ENCODE measurements at places on chromosomes 7 and 10. TPM values are rescaled to one million over a fixed set of nuclear protein-coding genes. Genes with fewer than 3 reads are reported as not detected.

C10orf62 gene
- not detected for total RNA-seq

POU6F2 gene
- 0.53 TPM for total RNA-seq

DNAJC12 gene
- total RNA-seq, result not detected

C7orf57 gene
- total RNA-seq, result not detected

GSTO1 gene
- total RNA-seq, result 37.7 TPM

- no peaks in the 10 kb centered on the region for H3K36me3 ChIP-seq
- peaks cover 3% of the 10 kb centered on the region for H3K27me3 ChIP-seq
- H3K27ac ChIP-seq, result no peak overlapping the region
- no peak for DNase-seq
These were observed 39.6 kb downstream of the COL26A1 start for GRCh38 chr7:101402081-101402779.

- H3K27ac ChIP-seq, result peak overlapping the region; percentile 19
- H3K27me3 ChIP-seq, result no peaks in the 10 kb centered on the region
- peaks cover 39% of the 10 kb centered on the region for H3K4me1 ChIP-seq
- no peaks in the 10 kb centered on the region for H3K36me3 ChIP-seq
- peak; percentile 43 for DNase-seq
These were observed 40.1 kb downstream of the ELMO1 start for GRCh38 chr7:37408291-37409228.

- no peak overlapping the region for H3K27ac ChIP-seq
- H3K27me3 ChIP-seq, result no peaks in the 10 kb centered on the region
- no peak for DNase-seq
- H3K4me3 ChIP-seq, result no peak overlapping the region
- H3K4me1 ChIP-seq, result peaks cover 7% of the 10 kb centered on the region
These were observed 36.3 kb upstream of the TOMM7 start for GRCh38 chr7:22858640-22859561.

DNA sequence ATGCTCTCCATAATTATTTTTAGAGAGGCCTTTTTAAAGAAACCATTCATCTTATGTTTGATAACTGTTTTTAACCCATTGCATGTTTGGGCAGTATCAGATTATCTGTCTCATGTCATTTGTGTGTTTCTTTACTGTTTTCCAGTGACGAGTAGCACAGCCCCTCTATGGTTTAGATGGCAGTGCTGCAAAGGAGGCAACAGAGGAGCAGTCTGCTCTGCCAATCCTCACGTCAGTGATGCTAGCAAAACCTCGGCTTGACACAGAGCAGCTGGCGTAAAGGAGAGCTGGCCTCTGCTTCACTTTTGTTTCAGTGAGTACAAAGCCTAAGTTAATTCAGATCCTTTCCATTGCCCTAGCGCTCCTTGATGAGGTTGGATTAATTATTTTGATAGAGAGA lies 80.4 kb upstream of the GARIN1A start:
- no peaks in the 10 kb centered on the region for H3K27me3 ChIP-seq
- H3K36me3 ChIP-seq, result peaks cover 27% of the 10 kb centered on the region
- no peak for DNase-seq
- no peak overlapping the region for H3K4me3 ChIP-seq

DNA sequence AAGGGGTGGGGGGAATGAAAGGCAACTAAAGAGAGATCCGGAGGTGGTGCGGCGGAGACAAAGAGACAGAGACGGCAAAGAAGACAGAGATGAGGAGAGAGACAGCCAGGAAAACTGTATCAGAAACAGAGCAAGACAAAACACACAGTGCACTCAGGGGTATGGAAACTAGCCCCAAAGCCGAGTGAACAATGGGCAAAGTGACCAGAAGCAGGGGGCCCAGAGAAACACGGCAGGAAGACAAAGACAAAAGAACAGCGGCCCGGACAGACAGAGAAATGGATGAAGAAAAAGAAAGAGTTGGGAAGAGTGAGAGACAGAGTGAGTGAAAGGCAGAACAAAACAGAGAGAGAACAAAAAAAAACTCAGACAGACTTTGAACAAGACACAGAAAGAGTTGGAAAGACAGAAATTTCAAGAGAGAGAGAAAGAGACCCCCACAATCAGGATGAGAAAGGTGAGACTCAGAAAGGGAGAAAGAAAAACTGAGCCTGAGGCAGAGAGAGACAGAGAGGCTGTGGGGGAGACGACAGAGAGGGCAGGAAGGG lies 60.6 kb upstream of the PAX2 start:
- no peak overlapping the region for H3K27ac ChIP-seq
- no peaks in the 10 kb centered on the region for H3K36me3 ChIP-seq

DNA sequence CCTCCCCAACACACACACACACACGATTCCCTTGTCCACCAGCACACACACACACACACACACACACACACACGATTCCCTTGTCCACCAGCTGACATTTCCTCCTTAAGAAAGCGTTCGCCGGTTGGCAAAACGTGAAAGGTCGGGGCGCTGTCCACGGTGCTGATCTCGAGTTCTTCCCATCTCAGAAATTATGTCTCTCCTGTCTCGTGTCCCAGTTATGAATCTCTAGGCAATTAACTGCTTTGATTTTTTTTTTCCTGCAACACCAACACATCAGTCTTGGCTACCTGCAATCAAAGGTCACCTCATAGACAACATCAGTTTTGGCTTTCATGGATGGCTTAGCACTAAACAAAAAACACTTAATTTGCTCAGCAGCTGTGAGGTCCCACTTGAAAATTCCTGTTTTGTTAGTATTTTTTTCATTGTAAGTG lies 1.9 kb downstream of the INA start:
- H3K4me3 ChIP-seq, result no peak overlapping the region
- H3K27me3 ChIP-seq, result peaks cover 43% of the 10 kb centered on the region
- peak; percentile 45 for DNase-seq
- no peak overlapping the region for H3K27ac ChIP-seq

- no peaks in the 10 kb centered on the region for H3K27me3 ChIP-seq
- H3K4me1 ChIP-seq, result no peaks in the 10 kb centered on the region
- H3K36me3 ChIP-seq, result no peaks in the 10 kb centered on the region
- no peak for DNase-seq
- H3K4me3 ChIP-seq, result no peak overlapping the region
These were observed 1029.5 kb upstream of the LRRN3 start for GRCh38 chr7:110061387-110061786.

GRCh38 chr10:98217801-98218200 lies 50.2 kb downstream of the LOXL4 start:
- H3K27me3 ChIP-seq, result no peaks in the 10 kb centered on the region
- DNase-seq, result no peak
- H3K4me1 ChIP-seq, result no peaks in the 10 kb centered on the region
- no peak overlapping the region for H3K4me3 ChIP-seq
- H3K27ac ChIP-seq, result no peak overlapping the region

DNA sequence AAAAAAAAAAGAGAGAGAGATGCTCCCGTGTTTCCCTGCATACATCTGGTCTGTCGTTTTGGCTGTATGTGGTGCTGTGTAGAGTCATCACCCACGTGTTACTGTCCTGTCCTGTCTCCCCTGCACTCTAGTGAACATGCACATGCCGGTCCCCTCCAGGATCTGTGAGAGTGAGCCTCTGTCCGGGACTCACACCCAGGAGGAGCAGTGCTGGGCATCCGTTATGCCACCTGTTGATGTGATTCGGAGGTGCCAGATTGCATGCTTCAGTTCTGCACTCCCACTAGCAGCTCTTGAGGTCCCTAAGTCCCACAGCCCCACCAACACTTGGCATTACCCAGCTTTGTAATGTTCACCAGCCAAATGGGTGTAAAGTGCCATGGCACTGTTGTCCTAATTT lies 16.4 kb downstream of the GHRHR start:
- H3K36me3 ChIP-seq, result no peaks in the 10 kb centered on the region
- no peak overlapping the region for H3K27ac ChIP-seq
- no peaks in the 10 kb centered on the region for H3K27me3 ChIP-seq
- no peaks in the 10 kb centered on the region for H3K4me1 ChIP-seq
- no peak for DNase-seq

GRCh38 chr7:132760244-132760623 lies 184.0 kb upstream of the PLXNA4 start:
- H3K27me3 ChIP-seq, result no peaks in the 10 kb centered on the region
- DNase-seq, result no peak
- no peak overlapping the region for H3K27ac ChIP-seq
- H3K4me1 ChIP-seq, result no peaks in the 10 kb centered on the region
- no peaks in the 10 kb centered on the region for H3K36me3 ChIP-seq
- H3K4me3 ChIP-seq, result no peak overlapping the region

- H3K27ac ChIP-seq, result no peak overlapping the region
- no peaks in the 10 kb centered on the region for H3K4me1 ChIP-seq
- DNase-seq, result no peak
- no peak overlapping the region for H3K4me3 ChIP-seq
- H3K36me3 ChIP-seq, result no peaks in the 10 kb centered on the region
These were observed 201.1 kb downstream of the GLRX3 start for GRCh38 chr10:130337305-130337640.

- no peak overlapping the region for H3K27ac ChIP-seq
- H3K4me1 ChIP-seq, result no peaks in the 10 kb centered on the region
- no peak for DNase-seq
- H3K36me3 ChIP-seq, result no peaks in the 10 kb centered on the region
- H3K4me3 ChIP-seq, result no peak overlapping the region
These were observed 35.0 kb upstream of the ZNF32 start for GRCh38 chr10:43683451-43684291.

Data from B cell (primary cell).